Mesothelial cell of epicardium (in vitro differentiated cells): ENCODE measurements at places on chromosomes 6 and 20. TPM values are rescaled to one million over a fixed set of nuclear protein-coding genes. Genes with fewer than 3 reads are reported as not detected.

The PSORS1C1 gene
- 0.29 to 1.1 TPM (median 0.72 TPM) in 3 replicates for total RNA-seq

The GABRR1 gene
- not detected in 3 replicates for total RNA-seq

The CALHM5 gene
- 1.4 to 1.7 TPM (median 1.6 TPM) in 3 replicates for total RNA-seq

DNA sequence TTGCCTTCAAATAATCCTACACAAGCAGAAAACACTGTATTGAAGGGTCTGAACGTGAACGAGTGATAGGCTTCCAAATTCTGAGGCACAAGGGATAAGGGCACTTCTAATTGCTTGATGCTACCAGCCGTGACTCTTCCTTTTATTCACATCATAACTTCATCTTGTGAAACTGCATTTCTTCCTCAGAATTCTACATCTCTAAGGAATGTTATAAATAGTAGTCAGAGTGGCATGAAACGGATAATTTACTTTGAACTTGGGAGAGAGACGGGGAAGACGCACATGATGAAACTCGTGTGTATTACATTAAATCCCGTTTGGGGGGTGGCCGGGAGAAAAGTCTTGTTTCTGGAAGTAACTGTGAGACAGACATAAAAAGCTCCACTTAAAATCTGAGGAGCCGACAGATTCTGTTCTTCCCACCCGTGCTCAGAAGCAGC is 754 bp downstream of the HDDC2 start:
- H3K27ac ChIP-seq = peak overlapping the region; percentile 90
- H3K36me3 ChIP-seq = peaks cover 26% of the 10 kb centered on the region
- no peaks in the 10 kb centered on the region for H3K27me3 ChIP-seq
- peak overlapping the region; percentile 77 for H3K4me3 ChIP-seq
- no peak for DNase-seq

DNA sequence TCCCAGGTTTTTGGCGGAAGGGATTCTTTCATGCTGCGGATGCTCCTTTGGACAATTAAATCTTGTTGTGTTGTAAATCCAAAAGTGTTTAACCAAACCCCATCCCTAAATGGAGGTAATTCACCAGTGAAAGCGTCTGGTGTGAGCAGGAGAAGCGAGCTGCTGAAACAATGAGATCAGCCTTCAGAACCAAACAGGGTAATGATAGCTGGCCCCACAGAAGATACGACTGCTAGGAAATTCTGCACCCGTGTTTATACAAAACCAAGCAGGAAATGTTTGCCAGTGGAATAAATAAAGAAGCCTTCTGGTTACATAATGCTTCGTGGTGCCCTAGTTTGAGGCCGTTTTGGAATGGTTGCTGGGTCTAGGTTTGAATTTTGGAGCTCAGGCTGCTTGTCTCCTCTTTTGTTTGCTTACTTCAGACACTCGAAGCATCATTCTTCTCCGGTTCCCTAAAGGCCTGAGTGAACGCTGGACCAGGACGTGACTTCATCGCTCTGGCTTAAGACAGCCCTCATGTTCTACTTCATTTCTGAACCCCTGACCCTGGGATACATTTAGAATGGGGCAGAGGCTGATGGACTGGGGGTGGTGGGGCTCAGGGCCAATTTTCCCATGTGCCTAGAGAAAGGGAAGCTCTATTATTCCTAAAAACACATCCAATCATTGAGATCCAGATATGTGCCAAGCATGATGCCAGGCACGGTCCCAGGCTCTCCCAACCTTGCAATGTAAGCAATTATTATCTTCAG is 61.6 kb upstream of the JAG1 start:
- H3K27ac ChIP-seq = no peak overlapping the region
- H3K36me3 ChIP-seq = peaks cover 6% of the 10 kb centered on the region
- no peak for DNase-seq
- no peaks in the 10 kb centered on the region for H3K27me3 ChIP-seq

GRCh38 chr20:15655295-15655874 is 917.9 kb downstream of the KIF16B start:
- H3K4me1 ChIP-seq = peaks cover 26% of the 10 kb centered on the region
- no peak for DNase-seq
- H3K27ac ChIP-seq = peak overlapping the region; percentile 78
- H3K4me3 ChIP-seq = no peak overlapping the region
- no peaks in the 10 kb centered on the region for H3K27me3 ChIP-seq
- no peaks in the 10 kb centered on the region for H3K36me3 ChIP-seq

- no peak overlapping the region for H3K4me3 ChIP-seq
- H3K4me1 ChIP-seq = peaks cover 29% of the 10 kb centered on the region
- no peak for DNase-seq
- no peak overlapping the region for H3K27ac ChIP-seq
- no peaks in the 10 kb centered on the region for H3K27me3 ChIP-seq
- peaks cover 10% of the 10 kb centered on the region for H3K36me3 ChIP-seq
Measured at GRCh38 chr6:144820270-144820669, 535.1 kb downstream of the UTRN start.

DNA sequence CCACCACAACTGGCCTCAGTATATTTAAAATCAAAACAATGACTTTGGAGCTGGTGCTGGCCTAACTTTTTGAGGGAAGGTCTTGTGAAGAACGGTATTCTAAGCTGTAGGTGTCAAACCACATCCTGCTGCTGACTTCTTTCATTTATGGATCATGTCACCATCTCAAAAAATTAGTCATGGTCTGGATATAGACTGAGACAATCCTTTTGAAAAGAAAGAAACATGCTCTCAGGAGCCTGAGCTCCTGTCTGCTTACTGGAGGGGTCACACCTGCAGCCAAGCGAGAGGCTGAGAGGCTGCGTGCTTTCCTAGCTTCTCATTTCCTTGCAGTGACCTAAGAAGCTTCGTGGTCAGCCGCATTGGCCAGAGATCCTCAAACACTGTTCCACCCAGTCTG is 55.2 kb downstream of the TIAM2 start:
- no peaks in the 10 kb centered on the region for H3K4me1 ChIP-seq
- DNase-seq = no peak
- H3K4me3 ChIP-seq = no peak overlapping the region
- H3K27ac ChIP-seq = no peak overlapping the region
